ENCODE measurements at places on chromosomes 12 and 14. TPM values are rescaled to one million over a fixed set of nuclear protein-coding genes. Genes with fewer than 3 reads are reported as not detected.
A peak's percentile ranks its signal among the peaks of the same experiment; 100 is the strongest.

- H3K36me3 ChIP-seq = no peaks in the 10 kb centered on the region
- no peaks in the 10 kb centered on the region for H3K4me1 ChIP-seq
- H3K27ac ChIP-seq = no peak overlapping the region
- H3K27me3 ChIP-seq = no peaks in the 10 kb centered on the region
- H3K4me3 ChIP-seq = no peak overlapping the region
These were observed 3.7 kb downstream of the SLC25A21 start for GRCh38 chr14:37168721-37169120.

- 0 out of 2 replicates have a peak, but pooled peaks cover 5% of the 10 kb centered on the region for H3K27me3 ChIP-seq
- H3K4me1 ChIP-seq = peaks cover 38% of the 10 kb centered on the region
- H3K27ac ChIP-seq = no peak overlapping the region
- no peak overlapping the region for H3K4me3 ChIP-seq
- DNase-seq = peak; percentile 63
These were observed 3.6 kb upstream of the WSB2 start for GRCh38 chr12:118064608-118065007.

DNA sequence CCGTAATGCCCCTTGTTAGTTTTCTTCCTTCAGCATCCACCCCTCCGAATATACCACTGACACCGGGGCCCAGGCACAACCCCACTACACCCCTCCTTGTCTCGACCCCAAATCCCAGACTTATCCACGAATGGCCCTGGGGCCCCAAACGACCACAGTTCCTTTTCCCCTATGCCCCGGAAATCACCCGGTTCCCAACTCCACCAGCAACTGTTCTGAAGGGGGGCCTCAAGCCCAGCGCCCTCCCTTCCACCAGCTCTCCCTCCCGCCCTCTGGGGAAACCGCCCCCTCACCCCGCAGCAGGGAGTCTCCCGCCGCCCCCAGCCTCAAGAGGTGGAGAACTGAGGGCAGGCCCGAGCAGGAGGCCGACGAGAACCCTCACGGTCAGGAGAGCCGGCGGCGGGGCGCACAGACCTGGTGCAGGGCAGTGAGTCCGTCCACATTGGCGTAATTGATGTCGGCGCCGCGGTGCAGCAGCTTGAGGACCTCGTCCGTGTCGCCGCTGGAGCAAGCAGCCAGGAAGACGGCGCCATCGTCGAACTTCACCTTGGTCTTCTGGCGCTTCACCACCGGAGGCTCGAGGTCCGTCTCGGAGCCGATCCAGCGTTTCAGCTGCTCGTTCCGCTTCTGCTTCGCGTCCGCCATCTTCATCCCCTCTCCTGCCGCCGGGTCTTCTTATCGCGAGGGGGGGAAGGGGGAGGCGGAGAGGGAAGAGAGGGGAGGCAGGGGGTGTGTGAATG is 446 bp downstream of the PPP1R12A start:
- H3K4me3 ChIP-seq = peak overlapping the region; percentile 91
- DNase-seq = peak; percentile 74
- peak overlapping the region; percentile 72 for H3K27ac ChIP-seq

GRCh38 chr12:100043631-100044030 is 58.9 kb upstream of the ANKS1B start:
- no peak for DNase-seq
- no peaks in the 10 kb centered on the region for H3K36me3 ChIP-seq
- H3K4me3 ChIP-seq = no peak overlapping the region
- no peaks in the 10 kb centered on the region for H3K4me1 ChIP-seq

DNA sequence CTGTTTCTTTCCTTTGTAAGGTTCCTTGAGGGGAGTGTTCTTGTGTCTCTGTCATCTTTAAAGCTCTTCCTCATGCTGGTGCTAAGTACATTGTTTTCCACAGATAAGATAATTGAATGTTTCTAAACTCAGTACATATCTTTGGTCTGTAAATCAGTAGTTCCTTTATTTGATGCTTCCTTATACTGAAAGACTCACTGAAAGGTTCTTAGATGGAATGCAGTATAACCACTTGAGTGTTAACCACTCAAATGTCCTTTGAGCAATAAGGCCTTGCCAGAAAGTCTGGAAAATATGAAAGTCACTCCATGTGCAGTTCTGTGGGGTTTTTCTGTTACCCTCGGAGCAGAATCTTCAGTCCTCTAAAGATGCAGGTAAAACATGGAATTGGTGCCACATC is 23.0 kb upstream of the RNU6-8 start:
- no peaks in the 10 kb centered on the region for H3K27me3 ChIP-seq
- H3K36me3 ChIP-seq = no peaks in the 10 kb centered on the region
- no peak overlapping the region for H3K27ac ChIP-seq
- no peak for DNase-seq

GRCh38 chr14:57390037-57390805 is at the start of gene NAA30:
TSS of gene NAA30 (plus strand) at chr14:57390586. CDS start at chr14:57390958, 372 bp downstream.
- H3K27me3 ChIP-seq = no peaks in the 10 kb centered on the region
- peak; percentile 99 for DNase-seq
- H3K36me3 ChIP-seq = peaks cover 8% of the 10 kb centered on the region
- peaks cover 38% of the 10 kb centered on the region for H3K4me1 ChIP-seq

GLTP gene
- 26.5 TPM for total RNA-seq

Data from Karpas-422 (cell line).